Neural cell (in vitro differentiated cells): ENCODE measurements at places on chromosomes 1 and 21. TPM values are rescaled to one million over a fixed set of nuclear protein-coding genes. Genes with fewer than 3 reads are reported as not detected.

VPS26C gene
- 46.9 and 55.5 TPM in 2 replicates for polyA plus RNA-seq

DCST2 gene
- 0.76 and 1.8 TPM in 2 replicates for polyA plus RNA-seq

ELAPOR1 gene
- polyA plus RNA-seq = 16.8 and 18.8 TPM in 2 replicates

LRRC71 gene
- polyA plus RNA-seq = not detected in 2 replicates

CRYAA gene
- not detected in 2 replicates for polyA plus RNA-seq

OR14K1 gene
- not detected in 2 replicates for polyA plus RNA-seq

WDR64 gene
- 0.21 TPM in 1 of 2 replicates, not detected in the other for polyA plus RNA-seq
